GM12878 (cell line): ENCODE measurements at places on chromosomes 5 and 9. TPM values are rescaled to one million over a fixed set of nuclear protein-coding genes. Genes with fewer than 3 reads are reported as not detected.

SLC34A1 gene
- total RNA-seq: 0.05 and 0.10 TPM in 2 replicates

DNA sequence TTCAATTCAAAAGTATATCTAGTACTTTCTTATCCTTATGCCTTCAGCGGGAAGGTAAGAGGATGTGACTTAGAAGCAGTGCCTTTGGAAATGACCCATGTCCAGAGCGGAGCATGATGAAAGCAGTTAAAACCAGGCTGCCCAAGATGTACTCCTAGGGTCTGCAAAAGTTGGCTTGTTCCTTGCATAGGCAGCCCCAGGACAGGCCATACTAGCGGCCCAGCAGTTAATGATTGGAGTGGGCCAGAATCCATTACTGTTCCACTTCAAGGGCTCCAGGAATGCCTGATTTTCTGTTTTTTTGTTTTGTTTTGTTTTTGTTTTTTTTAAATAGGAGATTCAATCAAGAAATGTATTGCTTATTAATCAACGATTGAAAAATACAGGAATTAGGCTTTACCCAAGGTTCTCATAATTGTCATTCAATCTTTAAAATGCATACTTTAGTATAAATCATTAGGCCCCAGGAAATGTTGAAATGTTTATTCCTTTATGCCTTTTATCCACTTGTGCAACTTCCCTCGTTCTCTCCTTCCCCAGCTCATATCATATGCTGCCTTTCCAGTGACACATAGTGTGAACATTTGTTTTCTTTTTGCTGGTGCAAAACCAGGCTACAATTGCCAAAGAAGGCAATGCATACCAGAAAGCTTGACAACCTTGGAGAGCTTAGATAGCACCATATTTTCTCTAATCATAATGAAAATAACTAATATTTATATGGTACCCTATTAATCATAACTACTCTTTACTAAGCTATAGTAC lies 190.8 kb downstream of the ARHGEF28 start:
- H3K4me3 ChIP-seq: no peak overlapping the region
- no peak overlapping the region for H3K27ac ChIP-seq
- no peak for DNase-seq
- H3K27me3 ChIP-seq: no peaks in the 10 kb centered on the region

CDH9 gene
- not detected in 2 replicates for total RNA-seq

WDR38 gene
- not detected in 2 replicates for total RNA-seq

GRCh38 chr9:78856144-78856543 lies 559.2 kb downstream of the PSAT1 start:
- H3K27ac ChIP-seq: no peak overlapping the region
- H3K4me3 ChIP-seq: no peak overlapping the region
- no peaks in the 10 kb centered on the region for H3K27me3 ChIP-seq
- no peaks in the 10 kb centered on the region for H3K36me3 ChIP-seq
- no peak for DNase-seq

DNA sequence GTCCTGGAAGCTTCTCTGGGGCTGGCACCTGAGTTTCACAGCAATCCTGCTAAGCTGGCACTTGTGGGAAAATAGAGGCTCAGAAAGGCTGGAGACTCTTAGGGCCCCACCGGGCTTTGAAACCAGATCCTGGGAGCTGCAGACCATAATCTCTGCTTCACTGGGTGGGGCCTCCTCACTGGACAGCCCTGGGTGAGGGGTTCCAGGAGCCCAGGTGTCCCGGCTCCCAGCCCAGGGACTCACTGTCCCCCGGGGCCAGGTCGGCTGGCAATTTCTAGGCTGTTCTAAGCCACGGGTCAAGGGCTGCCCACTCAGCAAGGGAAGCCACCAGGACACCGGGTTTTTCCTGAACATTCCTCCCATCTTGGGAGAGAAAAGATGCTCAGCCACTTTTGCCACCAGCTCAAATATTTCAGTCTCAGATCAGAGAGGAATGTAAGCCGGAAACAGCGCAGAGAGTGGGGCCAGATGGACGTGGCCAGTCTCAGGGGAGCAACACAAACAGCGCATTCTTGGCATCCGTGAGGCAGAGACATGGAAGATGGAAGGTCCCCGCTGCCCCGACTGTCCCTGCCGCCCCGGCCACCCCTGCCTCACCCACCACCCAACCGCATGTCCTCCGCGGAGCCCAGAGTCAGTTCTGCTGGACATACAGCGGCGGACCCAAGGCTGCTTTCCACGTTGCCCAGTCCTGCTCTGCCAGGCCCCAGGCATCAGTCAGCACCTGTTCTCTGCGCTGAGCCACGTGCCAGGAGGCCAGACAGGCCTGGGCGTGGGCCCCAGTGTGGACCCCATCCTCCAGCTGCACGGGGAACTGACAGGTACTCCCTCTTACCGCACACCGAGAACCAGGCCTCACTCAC lies 72.6 kb downstream of the VAV2 start:
- no peak overlapping the region for H3K27ac ChIP-seq
- H3K27me3 ChIP-seq: no peaks in the 10 kb centered on the region
- no peak overlapping the region for H3K4me3 ChIP-seq
- DNase-seq: no peak
- no peaks in the 10 kb centered on the region for H3K4me1 ChIP-seq

SYK gene
- total RNA-seq: 128 and 135 TPM in 2 replicates

DNA sequence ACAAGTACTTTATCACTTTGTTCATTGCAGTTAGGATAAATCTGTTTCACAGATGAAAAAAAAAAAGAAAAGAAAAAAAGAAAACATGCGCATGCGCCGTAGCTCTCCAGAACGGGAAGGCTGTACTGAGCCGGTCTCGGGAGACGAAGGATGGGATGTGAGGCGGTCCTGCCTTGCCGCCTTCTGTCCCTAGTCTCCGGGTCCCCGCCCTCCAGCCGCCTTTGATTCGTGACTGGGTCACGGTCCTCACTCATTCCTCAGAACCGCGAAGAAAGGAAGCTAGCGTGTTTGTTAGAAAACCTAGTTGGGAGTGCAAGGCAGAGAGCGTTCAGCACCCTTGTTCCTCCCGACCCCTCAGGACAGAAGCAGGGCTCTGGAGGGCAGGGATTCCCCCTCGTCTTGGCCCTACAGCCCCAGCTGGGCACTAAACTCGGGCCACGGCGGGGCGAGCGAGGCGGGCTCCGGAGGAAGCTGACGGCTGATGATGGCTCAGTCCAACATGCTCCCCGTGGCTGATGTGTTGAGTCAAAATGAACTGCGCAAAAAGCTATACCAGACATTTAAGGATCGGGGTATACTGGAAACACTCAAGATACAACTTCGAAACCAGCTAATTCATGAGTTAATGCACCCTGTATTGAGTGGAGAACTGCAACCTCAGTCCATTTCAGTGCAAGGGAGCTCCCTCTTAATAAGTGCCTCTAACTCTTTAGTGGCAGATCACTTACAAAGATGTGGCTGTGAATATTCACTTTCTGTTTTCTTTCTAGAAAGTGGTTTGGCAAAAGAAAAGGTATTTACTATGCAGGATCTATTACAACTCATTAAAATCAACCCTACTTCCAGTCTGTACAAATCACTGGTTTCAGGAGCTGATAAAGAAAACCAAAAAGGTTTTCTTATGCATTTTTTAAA lies 40.0 kb downstream of the CPLANE1 start:
- H3K4me1 ChIP-seq: peaks cover under 1% of the 10 kb centered on the region
- no peaks in the 10 kb centered on the region; the same call in 1 of the 2 replicates for H3K36me3 ChIP-seq
- H3K4me3 ChIP-seq: no peak overlapping the region
- no peak overlapping the region for H3K27ac ChIP-seq
